Parietal lobe (tissue), 2 donors: ENCODE measurements at places on chromosomes 12 and 14. TPM values are rescaled to one million over a fixed set of nuclear protein-coding genes. Genes with fewer than 3 reads are reported as not detected.

The TAS2R8 gene
- 2.5 TPM for total RNA-seq

The ACOT6 gene
- not detected for total RNA-seq

The B3GNT4 gene
- 18.2 TPM for total RNA-seq

The RTL1 gene
- not detected for total RNA-seq

The BEST3 gene
- total RNA-seq, result 6.6 TPM

The IL31 gene
- total RNA-seq, result not detected

The PTMS gene
- 64.5 TPM for total RNA-seq

The ITGA5 gene
- total RNA-seq, result 5.0 TPM

The COX8C gene
- total RNA-seq, result not detected

The SRRM4 gene
- 19.7 TPM for total RNA-seq

The MIPOL1 gene
- total RNA-seq, result 33.8 TPM

The GALNT8 gene
- total RNA-seq, result 63.5 TPM

The FAM90A1 gene
- total RNA-seq, result not detected

The CFL2 gene
- 41.0 TPM for total RNA-seq

The B4GALNT1 gene
- 103 TPM for total RNA-seq

The COQ5 gene
- total RNA-seq, result 16.6 TPM

The E2F7 gene
- total RNA-seq, result 5.0 TPM

The CLEC7A gene
- 0.31 TPM for total RNA-seq

The OTX2 gene
- total RNA-seq, result 0.31 TPM

The INF2 gene
- total RNA-seq, result 14.4 TPM
